ENCODE measurements at places on chromosomes 3 and 15.

DNA sequence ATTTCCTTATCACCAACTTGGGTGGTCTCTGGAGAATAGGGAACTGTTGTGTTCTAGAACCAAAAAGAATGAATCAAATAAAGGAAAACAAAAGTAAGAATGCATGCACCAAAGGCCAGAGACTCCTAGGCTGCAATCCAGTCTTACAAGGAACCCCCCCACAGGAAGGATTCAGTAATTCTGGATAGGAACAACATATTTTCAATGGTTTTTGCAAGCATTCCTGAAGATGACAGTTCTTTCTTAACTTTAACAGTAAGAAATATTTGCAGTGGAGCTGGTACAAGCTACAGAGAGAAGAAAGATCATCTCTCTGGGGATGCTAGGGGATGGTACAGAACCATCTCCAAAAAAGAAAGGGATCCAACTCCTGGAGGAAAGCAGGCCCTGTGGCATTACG, 116.2 kb upstream of the CHRM5 start:
- no peak for DNase-seq

DNA sequence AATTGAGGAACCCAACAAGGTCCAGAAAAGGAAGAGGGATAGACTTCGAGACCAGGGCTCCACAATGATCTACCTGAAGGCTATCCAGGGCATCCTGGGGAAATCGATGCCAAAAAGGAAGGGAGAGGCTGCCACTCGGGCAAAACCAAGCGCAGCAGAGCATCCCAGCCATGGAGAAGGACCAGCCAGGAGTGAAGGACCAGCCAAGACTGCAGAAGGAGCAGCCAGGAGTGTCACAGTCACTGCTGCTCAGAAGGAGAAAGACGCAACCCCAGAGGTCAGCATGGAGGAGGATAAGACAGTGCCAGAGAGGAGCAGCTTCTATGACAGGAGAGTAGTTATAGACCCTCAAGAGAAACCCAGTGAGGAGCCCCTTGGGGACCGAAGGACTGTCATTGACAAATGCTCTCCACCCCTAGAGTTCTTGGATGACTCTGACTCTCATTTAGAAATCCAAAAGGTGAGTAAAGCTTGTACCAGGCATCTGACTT, 12.0 kb downstream of the TATDN2 start:
- DNase-seq = no peak

GRCh38 chr3:123143669-123144411, 57.9 kb upstream of the SEC22A start:
- DNase-seq = no peak

- no peak for DNase-seq
Observed at GRCh38 chr15:57135800-57136199, 217.4 kb downstream of the TCF12 start.

- DNase-seq = peak; percentile 8
Observed at GRCh38 chr3:95333826-95334225, 1271.0 kb downstream of the NSUN3 start.

DNA sequence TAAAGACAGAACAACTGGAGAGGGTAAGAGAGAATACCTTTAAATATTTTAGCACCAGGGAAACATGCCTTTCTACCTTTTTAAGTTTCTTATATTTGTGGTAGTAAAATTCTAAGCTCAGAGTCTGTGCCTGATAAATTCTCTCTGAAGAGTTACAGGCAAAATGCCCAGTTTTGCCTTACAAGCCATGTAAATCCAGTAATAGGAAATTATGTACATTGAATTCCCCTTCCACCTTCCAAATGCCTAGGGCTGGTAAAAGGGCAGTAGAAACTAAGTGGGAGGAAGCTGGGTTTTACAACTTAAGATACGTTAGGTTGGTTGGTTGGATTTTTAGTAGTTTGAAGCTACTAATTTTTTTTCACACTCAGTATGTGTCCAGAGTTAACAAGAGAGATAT, 43.1 kb upstream of the TP63 start:
- no peak for DNase-seq

DNA sequence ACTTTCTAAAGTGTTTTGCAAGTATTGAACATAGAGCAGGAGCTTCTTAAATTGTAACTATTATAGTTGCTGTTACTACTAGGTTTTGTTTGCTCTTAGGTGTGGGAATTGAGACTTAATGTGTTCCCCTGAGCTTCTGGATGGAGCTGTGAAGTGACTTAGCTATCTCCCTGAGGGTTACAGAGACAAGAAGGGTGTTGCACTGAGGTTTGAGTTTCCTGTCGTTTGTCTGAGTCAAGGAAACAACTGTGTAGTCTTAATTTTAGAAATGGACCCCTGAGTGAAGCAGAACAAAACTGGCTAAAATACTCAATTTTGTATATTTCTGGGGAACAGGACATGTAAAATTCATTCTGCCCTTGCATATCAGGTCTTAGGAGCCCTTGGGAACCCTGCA, 20.4 kb downstream of the TTC21A start:
- DNase-seq = no peak

GRCh38 chr3:151182349-151183079, 20.5 kb downstream of the GPR171 start:
- DNase-seq = no peak

DNA sequence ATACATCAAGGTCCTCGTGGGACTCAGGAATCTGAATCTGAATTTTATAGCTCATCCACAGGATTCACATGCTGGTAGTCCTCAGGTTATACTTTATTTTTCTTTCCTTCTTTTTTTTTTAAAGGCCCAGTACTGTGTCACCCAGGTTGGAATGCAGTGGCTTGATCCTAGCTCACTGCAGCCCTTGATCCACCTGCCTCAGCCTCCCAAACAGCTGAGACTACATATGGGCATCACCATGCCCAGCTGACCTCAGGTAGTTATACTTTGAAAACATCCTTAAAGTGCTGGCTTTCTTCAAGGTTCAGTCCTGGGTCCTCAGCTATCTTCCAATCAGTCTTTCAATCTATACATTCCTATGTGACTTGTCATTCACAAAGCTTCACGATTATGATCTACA, 38.2 kb downstream of the SNX4 start:
- DNase-seq = no peak

GRCh38 chr3:144820726-144821125, 849.1 kb downstream of the DIPK2A start:
- no peak for DNase-seq

- no peak for DNase-seq
Observed at GRCh38 chr3:194134231-194134756, 1.7 kb upstream of the HES1 start.

DNA sequence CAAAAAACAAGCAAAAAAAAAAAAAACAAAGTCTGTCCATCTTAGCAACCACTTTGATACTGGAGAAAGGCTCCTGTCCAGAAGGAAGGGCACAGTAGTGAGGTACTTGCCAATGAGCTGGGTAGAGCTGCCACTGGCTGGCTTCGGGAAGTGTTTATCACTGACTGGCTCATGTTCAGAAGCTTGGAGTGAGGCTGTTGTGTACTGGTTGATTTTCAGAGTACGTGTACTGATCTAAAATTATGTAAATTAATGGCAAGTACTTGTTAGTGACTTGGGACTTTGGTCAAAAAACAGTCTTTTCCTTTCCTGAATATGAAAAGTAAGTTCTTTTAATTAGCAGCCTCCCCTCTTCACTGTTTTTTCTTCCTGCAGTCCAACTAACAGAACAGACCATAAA, 979 bp upstream of the ZNF621 start:
- DNase-seq = no peak

All from RWPE1 (cell line).